Fibroblast of lung (primary cell): ENCODE measurements at places on chromosomes 7 and 10.

DNA sequence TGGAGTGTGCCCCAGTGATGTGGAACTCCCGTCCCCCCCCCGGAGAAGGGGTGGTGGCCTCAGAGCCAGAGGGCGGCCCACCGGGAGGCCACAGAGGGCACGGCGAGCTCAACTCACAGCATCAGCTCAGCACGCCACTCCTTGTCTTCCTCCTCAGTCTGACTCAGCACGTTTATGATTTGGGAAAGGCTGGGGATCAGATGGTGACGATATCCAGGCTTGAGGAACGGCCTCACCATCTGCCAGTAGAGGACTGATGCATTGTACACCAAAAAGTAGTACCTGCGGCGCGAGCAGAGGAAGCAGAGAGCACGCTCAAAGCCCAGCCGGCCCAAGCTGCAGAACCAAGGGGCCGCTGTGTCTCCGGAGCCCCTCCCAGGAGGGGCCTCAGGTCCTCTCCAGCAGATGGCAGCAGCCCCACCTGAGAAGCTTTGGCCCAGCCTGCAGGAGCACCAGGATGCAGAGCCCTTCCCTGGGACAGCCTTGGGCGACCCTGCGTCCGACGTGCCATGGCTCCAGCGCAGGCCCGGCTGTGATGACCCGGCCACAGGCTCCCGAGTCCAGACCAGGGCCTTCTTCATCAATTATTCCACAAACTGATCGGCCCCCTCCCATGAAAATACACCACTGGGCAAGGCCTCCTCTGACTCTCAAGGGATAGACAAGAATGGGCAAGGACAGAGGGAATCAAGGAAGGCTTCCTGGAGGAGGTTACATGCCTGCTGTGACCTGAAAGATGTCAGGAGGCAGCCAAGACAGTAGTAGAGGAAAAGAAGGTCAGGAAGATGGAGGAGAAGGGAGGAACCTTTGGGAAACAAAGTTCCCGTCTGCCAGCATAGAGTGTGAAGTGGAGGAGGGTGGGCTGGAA, 3.7 kb downstream of the CFAP46 start:
- no peak for DNase-seq
- H3K4me3 ChIP-seq = no peak overlapping the region
- no peak overlapping the region for H3K27ac ChIP-seq
- no peaks in the 10 kb centered on the region for H3K36me3 ChIP-seq
- H3K4me1 ChIP-seq = no peaks in the 10 kb centered on the region
- H3K27me3 ChIP-seq = peaks cover 3% of the 10 kb centered on the region

- peaks cover 4% of the 10 kb centered on the region for H3K4me1 ChIP-seq
- H3K27ac ChIP-seq = no peak overlapping the region
- no peaks in the 10 kb centered on the region for H3K27me3 ChIP-seq
- H3K4me3 ChIP-seq = no peak overlapping the region
Observed at GRCh38 chr10:15483215-15484075, 112.4 kb upstream of the FAM171A1 start.

DNA sequence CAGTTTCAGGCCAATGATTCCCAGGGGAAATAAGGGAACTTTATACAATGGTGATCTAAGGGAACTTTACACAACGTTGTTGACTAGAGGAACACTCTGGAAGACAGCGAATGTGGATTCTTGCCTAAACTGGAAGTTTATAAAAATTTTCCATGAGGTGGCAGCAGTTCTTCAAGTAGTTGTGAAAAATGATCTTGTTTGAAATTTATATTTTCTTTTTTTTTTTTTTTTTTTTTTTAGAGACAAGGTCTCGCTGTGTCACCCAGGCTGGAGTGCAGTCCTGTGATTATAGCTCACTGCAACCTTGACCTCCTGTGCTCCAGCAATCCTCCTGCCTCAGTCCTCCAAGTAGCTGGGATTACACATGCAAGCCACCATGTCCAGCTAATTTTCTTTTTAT, 32.1 kb upstream of the GTF2I start:
- DNase-seq = peak; percentile 77
- no peaks in the 10 kb centered on the region for H3K27me3 ChIP-seq
- H3K4me1 ChIP-seq = no peaks in the 10 kb centered on the region
- H3K36me3 ChIP-seq = no peaks in the 10 kb centered on the region
- no peak overlapping the region for H3K27ac ChIP-seq
- H3K4me3 ChIP-seq = no peak overlapping the region

GRCh38 chr10:44564790-44565189, 179.9 kb upstream of the CXCL12 start:
- no peak overlapping the region for H3K27ac ChIP-seq
- DNase-seq = no peak
- no peaks in the 10 kb centered on the region for H3K27me3 ChIP-seq
- H3K36me3 ChIP-seq = no peaks in the 10 kb centered on the region
- H3K4me1 ChIP-seq = peaks cover 8% of the 10 kb centered on the region

DNA sequence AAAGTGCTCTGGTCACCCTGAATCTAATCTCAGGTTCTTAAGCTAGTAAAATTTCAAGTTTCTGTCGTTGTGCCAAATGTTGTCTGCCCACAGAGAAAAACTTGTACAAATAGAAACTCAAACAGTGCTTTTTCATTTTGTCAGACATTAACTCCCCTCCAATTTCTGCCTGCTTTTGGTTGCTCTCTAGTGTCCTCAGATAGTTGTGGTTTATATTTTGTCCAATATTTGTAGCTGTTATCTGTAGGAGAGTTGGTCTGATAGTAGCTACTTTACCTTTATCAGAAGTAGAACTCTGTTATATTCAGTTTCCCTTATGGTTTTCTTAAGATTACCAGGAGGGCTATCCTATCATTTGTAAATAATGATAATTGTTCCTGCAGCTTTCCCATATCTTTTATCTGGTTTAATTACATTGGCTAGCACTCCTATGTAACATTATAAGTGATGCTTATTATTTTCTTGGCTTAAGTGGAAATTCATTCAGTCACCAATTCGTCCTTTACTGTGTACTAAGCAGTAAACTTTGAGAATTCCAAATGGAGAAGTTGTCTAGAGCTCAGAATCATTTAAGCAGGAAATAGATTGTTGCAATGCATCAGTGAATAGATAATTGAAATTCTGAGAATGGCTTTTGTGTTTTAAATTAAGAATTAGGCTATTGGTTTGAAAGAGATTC, 91.0 kb downstream of the ANKIB1 start:
- no peak overlapping the region for H3K27ac ChIP-seq
- H3K4me1 ChIP-seq = no peaks in the 10 kb centered on the region
- no peaks in the 10 kb centered on the region for H3K27me3 ChIP-seq
- no peak for DNase-seq

DNA sequence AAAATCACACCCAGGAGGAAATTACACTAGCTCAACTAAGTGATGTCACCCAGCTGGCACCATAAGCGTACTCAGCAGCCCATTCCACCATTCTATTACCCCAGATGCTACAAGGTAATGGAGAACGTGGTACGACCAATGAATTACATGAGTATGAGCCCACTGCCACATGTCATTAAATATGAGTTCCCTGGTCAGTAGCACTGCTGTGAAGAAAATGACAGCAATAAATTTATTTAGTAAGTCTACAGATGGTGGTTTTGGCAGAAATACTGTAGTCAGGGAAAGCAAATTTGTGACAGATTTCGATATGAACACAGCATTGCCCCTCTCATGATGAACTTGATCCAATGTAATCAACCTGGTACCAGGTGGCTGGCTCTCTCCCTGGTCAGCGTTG, 154.2 kb downstream of the VWC2 start:
- H3K4me3 ChIP-seq = no peak overlapping the region
- DNase-seq = no peak
- no peaks in the 10 kb centered on the region for H3K27me3 ChIP-seq
- H3K36me3 ChIP-seq = no peaks in the 10 kb centered on the region
- no peaks in the 10 kb centered on the region for H3K4me1 ChIP-seq
- no peak overlapping the region for H3K27ac ChIP-seq

- peak; percentile 5 for DNase-seq
- no peaks in the 10 kb centered on the region for H3K27me3 ChIP-seq
- H3K27ac ChIP-seq = peak overlapping the region; percentile 97
- H3K4me3 ChIP-seq = peak overlapping the region; percentile 99
- H3K4me1 ChIP-seq = peaks cover 8% of the 10 kb centered on the region
- H3K36me3 ChIP-seq = no peaks in the 10 kb centered on the region
Observed at GRCh38 chr10:96585736-96586418, 935 bp downstream of the TM9SF3 start.
